Inflammatory macrophage treated with lipopolysaccharide for 4 hours (primary cell): ENCODE measurements at places on chromosomes 5 and 9.

- DNase-seq, result peak; percentile 69
These were observed 40.2 kb upstream of the GARNL3 start for GRCh38 chr9:127224178-127224882.

DNA sequence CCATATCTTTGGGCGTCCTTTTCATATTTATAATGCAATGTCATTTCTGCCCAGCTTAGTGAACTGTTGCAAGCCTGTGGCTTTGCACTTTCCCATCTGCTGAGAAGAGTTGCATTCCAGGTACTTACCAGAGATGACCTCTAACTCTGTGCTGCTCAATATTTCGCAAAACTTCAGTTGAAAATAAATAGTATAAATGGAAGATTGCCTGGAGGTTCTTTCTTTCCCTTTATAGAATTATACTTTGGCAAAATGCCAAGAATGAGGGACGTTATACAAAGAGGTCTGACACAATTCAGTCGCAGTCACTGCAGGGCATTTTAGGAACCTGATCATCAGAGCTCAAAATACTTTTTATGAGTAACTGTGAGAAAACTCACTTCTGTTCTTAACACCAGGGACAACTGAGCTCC is 18.9 kb upstream of the VLDLR start:
- DNase-seq, result peak; percentile 14

- DNase-seq, result no peak
These were observed 11.5 kb downstream of the OR2V2 start for GRCh38 chr5:181158869-181159268.

DNA sequence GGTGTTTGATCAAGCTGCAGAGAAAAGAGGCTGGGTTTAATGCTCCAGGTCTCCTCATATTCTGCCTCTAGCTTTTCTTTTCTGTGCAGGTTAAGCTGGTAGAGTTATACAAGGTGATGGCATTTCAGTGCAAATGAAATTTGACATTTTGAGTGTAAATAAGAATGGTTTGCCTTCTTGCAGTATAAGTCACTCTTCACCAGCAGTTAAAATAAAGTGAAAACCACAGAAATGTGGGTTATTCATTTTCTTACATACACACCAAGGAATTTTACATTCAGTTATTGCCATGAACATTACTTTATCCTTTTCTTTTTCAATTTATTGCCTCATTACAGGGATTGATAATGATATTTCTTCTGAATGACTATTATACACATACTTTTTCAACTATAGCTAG is 337.5 kb upstream of the PCSK5 start:
- no peak for DNase-seq

DNA sequence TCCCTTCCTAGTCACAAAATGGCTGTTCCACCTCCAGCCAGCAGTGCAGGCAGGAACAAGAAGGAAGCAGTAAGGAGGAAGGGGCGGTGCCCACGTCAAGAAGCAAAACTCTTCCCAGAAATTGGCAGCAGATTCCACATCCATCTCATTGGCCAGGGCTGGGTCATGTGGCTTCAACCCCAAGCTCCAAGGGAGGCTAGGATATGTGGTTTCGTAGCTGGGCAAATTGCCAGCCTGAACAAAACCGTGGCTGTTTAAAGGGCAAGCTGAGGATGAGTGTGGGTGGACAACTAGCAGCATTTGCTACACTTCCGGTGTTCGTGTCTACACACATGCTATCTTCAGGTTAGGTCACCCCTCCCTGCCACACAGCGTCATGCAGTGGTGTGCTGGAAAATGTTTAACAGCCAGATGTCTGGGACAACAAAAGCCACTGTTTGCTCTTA is 92.1 kb upstream of the MAP1B start:
- no peak for DNase-seq

GRCh38 chr9:35905912-35906679 is at the start of gene HRCT1:
TSS of gene HRCT1 (plus strand) at chr9:35906202. CDS start at chr9:35906288, 86 bp downstream.
- no peak for DNase-seq

DNA sequence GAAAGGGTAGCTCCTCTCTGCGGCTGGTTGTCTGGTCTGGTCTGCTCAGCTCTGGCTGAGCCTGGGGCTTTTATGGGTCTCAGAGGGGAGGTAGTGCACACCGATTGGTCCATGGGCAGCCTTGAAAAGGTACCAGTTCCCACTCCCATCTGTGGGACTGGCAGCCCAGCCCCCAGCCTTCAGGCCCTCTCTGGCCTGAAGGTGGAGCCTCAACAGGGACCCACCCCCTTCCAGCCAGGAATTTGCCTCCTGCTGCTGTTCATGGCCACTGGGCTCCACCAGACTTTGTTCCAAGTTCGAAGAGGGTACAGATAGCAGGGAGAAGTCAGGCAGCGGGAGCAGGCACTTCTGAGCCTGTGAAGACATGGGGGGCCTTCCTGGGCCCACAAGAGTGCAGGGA is 165.3 kb upstream of the SLC27A6 start:
- no peak for DNase-seq

- DNase-seq, result no peak
These were observed 79.2 kb downstream of the DMRT2 start for GRCh38 chr9:1129382-1129781.

DNA sequence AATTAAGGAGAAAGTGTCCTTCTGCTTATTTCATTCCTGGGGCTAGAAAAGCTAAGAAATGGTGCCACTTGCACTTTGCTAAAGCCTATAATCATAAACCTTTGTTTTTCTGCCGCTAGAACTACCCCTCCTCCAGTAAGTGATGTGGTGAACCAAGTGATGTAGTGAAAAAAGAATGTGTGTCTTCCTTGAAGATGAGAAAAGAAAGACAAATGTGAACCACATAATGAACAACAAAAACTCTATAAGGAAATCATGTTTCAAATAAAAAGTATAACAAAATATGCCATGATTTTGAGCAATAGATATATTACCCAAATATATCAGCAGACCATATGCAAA is 179.0 kb upstream of the SGCD start:
- DNase-seq, result no peak

DNA sequence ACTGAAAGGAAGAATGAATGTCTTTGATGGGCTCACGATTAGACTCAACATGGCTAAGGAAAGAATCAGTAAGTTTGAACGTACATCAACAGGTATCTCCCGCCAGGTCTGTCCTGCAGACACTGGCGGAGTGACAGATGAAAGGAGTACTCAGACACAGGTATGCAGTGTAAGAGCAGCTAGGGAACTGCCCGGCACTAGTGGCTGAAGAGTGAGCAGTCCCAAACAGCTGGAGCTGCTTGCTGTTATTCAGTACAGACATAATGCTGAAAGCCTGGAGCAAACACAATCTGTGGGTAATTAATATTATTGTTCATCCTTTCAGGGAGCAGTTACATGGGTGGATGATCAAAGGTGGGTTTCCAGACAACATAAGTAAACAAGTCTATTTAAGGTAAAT is 835.5 kb downstream of the TLE4 start:
- DNase-seq, result no peak

- DNase-seq, result no peak
These were observed 134.6 kb downstream of the PIK3R1 start for GRCh38 chr5:68350176-68350575.

GRCh38 chr5:5189051-5189430 is 48.9 kb downstream of the ADAMTS16 start:
- no peak for DNase-seq

DNA sequence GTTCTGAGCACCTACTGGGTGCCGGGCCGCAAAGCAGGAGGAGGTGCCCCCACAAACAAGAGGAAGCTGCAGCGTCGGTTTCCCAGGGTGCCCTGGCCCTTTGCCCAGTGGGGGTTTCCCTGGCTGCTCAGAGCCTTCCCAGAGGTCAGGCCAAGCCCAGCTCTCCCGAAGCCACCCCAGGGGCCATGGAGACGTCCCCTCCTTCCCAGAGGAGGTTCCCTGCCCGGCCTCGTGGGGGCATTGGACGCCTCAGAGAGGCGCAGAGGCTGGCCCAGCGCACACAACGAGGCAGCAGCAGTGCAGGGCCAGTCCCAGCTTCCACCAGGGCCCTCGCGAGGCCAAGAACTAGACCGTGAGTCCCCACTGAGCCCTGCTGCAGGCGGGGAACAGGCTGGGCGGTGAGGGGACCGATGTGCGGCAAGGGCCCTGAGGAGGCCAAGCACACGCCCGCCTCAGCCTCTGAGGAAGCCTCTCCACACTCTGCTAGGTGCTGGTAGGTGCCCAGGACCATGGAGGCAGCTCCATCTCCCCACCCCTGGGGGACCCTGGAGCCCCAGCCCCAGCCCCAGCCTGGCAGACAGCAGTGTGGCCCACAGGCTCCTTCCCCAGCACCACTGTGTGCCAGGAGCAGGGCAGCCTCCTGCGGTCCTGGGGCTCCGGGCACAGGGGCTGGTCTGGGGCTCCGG is 7.0 kb downstream of the DIPK1B start:
- DNase-seq, result peak; percentile 61

- no peak for DNase-seq
These were observed 23.8 kb downstream of the NEUROG1 start for GRCh38 chr5:135511761-135512575.

DNA sequence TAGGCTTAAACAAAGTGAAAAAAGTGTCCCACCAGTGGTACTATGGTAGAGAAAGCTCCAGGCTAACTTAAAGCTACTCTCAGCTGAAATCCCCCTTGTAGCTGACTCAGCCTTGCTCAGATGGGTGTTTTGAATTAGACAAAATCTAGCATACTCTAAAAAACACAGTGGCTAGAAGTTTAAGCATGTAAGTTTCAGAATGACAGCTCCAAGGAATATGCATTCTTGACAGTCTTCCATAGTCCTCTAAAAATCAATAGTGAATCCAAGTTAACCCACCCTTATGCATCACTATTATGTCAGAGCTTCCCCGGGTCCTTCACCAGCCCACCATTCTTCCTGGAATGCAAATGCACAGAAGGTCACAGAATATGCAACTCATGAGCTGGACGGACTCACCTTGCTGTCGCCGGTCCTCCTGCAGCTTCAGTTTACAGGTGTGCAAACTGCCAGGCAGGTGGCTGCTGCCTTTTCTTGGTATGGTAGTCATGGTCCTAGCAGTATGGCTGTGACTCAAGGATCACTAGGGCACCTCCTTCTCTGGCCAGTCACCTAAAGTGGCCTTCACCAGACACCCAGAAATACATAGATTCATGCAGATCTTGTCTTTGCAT is 668 bp downstream of the RANBP3L start:
- DNase-seq, result no peak

GRCh38 chr5:32777222-32777621 is 66.1 kb downstream of the NPR3 start:
- no peak for DNase-seq

DNA sequence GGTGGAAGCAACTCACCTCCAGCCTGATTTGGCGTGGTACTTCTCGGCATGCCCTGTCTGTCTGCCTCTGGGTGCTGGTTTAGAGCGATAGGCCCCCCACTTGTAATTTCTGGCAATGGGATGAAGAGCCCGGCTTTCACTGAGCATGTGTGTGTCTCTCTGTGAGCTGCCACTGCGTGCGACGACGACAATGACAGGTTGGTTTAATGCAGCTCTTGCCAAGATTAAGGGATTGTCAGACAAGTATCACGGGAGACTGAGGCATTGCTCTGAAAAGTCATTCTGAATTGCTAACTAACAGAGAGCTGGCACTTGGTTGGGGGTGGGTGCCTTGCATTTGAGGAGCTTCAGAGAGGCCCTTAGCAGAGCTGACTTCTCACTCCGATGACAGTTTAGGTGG is 348.8 kb upstream of the CLINT1 start:
- DNase-seq, result no peak

DNA sequence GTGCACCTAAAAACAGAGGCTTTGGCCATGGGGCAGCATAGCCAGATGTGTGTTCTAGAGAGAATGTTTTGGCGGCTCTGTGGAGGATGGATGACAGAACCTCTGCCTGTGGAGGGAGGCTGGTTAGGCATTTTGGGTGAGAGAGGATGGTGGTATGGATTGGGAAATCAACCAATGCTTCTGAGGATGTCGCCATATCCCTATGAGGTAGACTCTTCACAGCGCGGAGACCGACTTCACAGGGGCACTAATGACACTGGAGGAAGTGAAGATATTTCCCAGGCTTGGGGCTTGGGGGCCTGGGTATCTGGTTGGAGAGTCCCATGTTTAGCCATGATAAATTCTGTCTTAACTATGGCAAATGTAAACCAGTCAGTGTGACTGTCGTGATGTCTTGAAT is 140.6 kb upstream of the KLF4 start:
- DNase-seq, result peak; percentile 24

GRCh38 chr5:160923936-160924710 is 72.1 kb upstream of the ATP10B start:
- no peak for DNase-seq

DNA sequence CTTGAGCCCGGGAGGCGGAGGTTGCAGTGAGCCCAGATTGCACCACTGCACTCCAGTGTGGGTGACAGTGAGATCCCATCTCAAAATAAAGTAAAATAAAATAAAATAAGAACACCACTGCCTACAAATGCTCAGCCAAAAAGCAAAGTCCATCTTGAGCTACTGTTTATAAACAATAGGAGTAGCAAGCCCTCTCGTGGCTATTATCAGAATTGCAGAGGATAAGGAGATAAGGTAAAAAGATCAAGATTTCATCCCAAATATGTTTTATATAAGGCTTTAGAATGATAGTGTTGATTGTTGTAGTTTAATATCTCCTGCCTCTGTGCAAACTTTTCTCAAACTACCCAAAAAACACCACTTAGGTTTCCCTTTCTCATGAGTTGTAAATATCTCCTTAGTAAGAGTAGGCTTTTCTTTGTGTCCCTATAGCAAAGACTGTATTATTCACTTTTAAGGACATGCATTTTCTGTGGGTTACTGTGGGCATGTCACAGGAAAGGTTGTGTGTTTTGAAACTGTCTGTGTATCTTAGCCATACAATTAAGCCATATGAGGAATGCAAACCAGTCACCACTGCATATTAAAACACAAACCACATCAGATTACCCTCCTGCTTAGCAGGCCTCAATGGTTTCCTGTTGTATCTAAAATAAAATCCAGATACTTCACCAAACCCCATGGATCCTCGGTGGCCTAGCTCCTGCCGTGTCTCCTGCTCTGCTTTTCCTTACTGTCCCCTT is 31.8 kb upstream of the CKS2 start:
- DNase-seq, result peak; percentile 59

- peak; percentile 78 for DNase-seq
These were observed 220.6 kb upstream of the EDIL3 start for GRCh38 chr5:84605241-84605640.

GRCh38 chr9:84140535-84141101 is 160.0 kb downstream of the RMI1 start:
- DNase-seq, result peak; percentile 15

DNA sequence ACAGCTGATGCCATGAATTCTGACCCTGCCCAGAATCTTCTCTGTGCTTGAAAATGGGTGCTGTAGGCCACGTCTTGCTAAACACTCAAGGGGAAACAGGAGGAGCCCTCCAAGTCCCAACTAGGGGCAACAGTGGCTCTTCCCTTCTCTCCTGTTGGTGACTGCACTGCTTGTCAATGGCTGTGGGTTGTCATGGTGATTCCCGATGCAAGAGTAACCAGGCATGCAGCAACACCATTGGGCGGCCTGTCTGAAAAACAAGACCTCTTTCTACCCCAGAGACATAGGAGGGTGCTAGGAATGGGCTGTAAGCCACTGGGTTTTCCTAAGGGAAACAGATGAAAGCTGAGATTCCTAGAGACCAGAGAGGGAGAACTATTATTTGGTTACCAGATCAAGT is 201.7 kb upstream of the PANK3 start:
- no peak for DNase-seq
